Activated CD4-positive, alpha-beta T cell treated with anti-CD3 and anti-CD28 coated beads, Interleukin-2, amount 10 ng/mL, durations not matched to agents 24 days and 14 days (primary cell): ENCODE measurements at places on chromosomes 7 and 10.

GRCh38 chr10:6478722-6479121, 101.4 kb downstream of the PRKCQ start:
- DNase-seq: no peak

- DNase-seq: no peak
These were observed 50.7 kb downstream of the HSPA12A start for GRCh38 chr10:116691635-116692034.

- DNase-seq: no peak
These were observed 565.5 kb upstream of the IGFBP3 start for GRCh38 chr7:46486256-46487206.

GRCh38 chr7:122068046-122068445, 76.0 kb downstream of the AASS start:
- DNase-seq: no peak

DNA sequence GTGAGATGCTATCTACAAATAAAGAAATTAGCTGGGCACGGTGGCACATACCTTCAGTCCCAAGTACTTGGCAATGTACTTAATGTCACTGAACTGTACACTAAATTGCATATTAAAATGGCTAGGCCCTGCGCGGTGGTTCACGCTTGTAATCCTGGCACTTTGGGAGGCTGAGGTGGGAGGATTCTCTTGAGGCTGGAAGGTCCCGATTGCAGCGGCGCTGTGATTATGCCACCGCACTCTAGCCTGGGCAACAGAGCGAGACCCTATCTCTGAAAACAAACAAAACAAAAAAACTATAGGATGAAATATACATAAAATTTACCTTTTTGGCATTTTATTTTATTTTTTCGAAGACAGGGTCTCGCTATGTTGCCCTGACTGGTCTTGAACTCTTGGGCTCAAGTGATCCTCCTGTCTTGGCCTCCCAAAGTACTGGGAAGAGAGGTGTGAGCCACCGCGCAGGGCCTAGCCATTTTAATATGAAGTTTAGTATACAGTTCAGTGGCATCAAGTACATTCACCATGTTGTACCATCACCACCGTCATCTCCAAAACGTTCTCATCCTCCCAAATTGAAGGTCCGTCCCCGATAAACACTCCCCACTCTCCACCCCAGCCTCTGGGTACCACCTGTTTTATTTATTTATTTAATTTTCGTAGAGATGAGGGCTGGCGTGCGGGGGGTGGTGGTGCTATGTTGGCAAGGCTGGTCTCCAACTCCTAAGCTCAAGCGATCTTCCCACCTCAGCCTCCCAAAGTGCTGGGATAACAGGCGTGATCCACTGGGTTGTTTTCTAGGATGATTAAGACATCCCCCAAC, 1.3 kb upstream of the EIF3B start:
- no peak for DNase-seq

GRCh38 chr7:37964196-37964595, 43.8 kb downstream of the EPDR1 start:
- DNase-seq: no peak

DNA sequence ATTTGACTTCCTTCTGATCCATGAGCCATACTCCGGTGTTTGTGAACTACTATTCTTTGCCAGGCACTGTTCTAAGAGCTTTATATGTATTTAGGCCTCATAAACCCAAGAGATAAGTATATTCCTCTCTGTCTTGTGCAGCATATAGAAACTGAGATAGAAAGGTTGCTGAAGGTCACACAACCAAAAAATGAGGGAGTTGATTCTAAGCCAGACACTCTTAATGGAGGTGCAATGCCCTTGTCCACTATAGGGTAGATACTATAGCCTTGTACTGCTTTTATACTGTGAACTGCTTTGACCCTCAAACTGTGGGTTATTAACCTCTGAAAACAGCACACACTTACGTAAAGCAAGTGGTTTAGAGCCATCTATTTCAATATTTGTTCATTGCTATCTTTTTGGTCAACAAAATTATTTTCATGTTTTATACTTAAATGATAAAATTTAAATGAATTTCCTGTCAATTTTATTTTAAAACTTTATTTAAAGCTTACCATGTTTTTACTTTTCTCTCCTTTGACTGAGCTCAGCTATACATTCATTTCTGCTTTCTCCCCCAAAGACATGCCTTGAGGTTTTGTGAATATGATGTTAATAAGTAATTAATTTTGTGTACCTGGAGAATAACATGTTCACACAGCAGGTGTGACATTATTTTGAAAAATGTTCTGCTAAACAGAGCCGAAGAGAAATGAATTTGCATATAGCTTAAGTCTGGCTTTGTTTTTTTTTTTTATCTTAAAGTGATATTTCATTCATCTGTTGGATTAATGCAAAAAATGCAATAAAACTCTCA, 687.3 kb downstream of the DNAJB9 start:
- no peak for DNase-seq

DNA sequence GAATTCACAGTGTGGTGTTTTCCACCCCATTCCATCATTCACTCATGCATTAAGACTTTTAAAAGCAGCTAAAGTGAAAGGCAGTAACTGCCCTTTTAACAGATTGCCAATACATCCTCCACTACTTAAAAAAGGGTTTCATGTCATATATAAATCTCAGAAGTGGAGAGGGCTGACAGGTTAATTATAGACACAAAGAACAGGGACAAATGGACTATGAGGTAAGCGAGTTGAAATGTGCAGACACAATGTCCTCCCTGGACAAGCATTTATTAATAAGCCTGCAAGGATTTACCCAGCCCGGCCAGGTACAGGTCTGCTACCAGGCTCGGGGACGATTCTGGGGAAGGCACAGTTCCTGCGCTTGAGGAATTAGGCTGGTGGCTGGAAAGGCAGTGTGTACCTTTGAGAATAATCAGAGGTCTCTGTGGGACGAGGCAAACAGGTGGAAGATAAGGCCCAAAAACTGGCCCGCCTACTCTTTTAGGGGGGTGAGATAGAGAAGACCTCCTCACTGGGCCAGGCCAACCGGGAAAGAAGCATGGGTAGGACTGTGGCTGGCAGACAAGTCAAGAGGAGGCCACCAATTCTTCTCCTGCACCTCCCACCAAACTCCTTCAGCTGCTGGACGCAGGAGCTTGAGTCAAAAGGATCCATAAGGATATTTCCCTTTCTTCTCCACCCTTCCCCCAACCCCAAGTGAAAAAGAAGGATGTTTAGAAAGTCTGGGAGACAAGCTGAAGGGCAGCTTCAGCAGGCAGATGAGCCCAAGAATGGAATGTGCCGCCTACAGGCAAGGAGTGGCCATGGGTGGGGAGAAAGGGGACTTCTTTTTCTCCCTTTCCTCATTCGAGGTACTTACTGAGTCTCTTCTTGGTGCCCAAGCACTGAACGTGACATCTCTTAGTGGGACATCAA, 1.5 kb downstream of the PDLIM1 start:
- DNase-seq: no peak

DNA sequence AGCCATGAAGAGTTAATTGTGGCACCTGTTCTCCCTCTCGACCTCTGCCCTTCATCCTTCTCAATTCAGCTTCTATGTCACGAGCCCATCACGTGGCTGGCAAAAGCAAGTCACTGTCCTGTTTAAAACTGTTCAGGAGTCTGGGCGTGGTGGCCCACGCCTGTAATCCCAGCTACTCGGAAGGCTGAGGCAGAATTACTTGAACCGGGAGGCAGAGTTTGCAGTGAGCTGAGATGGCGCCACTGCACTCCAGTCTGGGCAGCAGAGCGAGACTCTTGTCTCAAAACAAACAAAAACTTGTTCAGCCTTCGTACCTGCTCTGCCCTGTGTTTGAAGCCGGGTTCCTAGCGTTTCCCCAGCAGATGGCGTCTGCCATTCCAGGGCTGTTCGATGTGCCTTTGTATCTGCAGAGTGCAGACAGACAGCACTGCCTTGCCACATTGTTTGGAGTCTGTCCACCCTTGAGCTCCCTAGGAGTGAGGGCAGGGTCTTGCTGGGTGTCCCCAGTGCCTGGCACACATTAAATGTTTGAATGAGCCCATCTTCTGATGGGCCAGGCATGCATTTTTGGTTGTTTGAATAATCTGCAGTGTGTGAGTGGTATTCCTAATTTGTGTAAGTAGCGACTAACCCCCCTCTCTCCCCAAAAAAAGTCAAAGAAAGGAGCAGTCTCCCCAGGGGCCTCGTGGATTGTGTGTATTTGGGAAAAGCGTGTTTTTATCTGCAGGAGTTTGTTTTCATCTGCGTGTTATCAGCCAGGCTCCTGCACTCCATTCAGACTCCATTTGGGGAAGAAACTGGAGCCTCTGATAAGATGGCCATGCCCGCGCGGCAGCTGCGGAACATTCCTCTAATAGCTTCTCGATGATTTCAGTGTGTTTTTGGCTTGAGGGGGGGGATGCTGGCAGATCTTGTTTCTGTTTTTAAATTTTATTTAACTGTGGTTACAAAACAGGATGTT, 61.2 kb downstream of the DNAJB6 start:
- DNase-seq: peak; percentile 76
